Cardiac septum (tissue), 1 donor: ENCODE measurements at places on chromosomes 5 and 9.

DNA sequence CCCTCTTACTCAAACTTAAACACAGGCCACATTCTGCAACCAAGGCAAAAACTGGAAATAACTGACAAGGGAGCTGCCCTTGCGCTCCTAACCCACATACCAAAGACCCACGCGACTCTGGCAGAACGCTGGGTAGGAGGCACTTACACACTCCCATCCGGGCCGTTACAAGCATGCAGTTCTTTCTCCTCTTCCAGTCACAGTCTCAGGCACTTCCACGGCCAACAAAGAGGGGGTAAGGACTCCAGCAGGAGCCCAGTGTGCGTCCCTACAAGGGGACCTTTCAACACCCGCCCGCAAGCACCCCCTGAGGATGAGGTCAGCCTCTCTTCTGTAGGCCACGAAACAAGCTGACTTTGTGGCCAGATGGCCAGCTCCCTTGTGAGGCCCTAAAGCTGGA lies 57.4 kb downstream of the SERINC5 start:
- no peak for DNase-seq

GRCh38 chr5:139023286-139023685 lies 148.2 kb upstream of the LRRTM2 start:
- no peak for DNase-seq

DNA sequence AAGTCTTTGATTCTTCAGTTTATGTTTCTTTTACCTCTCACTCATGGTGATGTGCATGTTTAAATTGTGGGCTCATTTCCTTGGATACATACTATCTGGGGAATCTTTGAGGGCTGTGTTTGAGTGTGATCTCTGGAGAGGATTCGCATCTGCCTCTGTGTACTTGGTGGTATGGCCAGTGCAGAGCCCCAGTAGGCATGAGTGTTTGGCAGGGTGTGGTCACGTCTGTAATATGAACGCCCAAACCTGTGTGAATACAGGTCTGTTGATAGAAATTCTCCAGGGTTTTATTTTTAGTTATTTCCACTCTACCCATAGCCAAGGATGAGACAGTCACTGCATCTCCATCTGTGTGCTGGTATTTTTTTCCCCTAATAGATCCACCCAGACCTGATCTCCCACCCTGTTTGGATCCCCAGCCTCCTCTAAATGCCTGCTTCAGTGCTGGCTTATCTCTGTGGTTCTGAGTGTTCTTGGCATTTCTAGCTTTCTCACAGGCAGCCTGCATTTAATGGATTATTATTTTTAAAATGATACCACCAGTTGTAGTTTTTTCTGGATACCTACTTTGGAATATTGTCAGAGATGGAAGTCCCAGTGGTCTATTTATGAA lies 37.5 kb downstream of the TJP2 start:
- DNase-seq: no peak

DNA sequence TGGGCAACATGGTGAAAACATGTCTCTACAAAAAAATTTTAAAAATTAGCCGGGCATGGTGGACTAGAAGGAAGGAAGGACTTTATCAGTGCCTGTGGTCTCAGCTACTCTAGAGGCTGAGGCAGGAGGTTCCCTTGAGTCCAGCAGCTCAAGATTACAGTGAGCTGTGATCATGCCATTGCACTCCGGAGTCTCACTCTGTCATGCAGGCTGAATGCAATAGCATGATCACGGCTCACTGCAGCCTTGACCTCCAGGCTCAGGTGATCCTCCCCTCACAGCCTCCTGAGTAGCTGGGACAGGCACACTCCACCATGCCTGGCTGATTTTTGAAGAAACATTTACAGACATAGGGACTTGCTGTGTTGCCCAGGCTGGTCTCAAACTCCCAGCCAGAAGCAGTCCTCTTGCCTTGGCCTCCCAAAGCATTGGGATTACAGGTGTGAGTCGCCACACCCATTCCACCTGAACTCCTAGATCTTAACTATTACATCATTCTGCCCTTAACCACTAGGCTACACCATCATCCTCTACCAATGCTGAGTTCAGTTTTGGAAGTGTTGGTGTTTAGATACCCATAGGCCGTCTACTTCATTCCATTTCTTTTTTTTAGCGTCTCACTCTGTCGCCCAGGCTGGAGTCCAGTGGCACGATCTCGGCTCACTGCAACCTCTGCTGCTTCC lies 2.0 kb upstream of the URM1 start:
- no peak for DNase-seq

- no peak for DNase-seq
These were observed 87.3 kb upstream of the CCNG1 start for GRCh38 chr5:163350083-163350482.

- DNase-seq: no peak
These were observed 80.0 kb upstream of the PUM3 start for GRCh38 chr9:2923766-2924379.

DNA sequence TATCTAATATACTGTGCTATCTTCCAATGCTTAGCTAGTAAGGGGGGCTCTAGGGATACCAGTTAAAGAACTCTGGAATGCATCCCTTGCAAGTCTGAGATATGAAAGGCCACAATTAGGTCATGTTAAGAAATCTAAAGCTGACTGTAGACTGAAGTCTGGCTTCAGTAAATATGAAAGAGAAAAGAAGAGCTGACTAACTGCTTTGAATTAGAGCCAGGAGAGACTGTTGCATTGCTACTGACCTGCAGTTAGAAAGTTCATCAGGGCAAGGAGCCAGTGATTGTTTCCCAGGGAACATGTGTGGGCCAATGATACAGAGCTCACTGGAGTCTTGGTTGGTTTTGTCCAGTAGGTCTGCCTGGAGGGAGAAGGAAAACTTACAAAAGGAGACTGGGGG lies 472.1 kb upstream of the TNC start:
- no peak for DNase-seq

- no peak for DNase-seq
These were observed 63.1 kb downstream of the CXXC5 start for GRCh38 chr5:139711067-139711905.

GRCh38 chr9:84111726-84112125 lies 131.1 kb downstream of the RMI1 start:
- no peak for DNase-seq

DNA sequence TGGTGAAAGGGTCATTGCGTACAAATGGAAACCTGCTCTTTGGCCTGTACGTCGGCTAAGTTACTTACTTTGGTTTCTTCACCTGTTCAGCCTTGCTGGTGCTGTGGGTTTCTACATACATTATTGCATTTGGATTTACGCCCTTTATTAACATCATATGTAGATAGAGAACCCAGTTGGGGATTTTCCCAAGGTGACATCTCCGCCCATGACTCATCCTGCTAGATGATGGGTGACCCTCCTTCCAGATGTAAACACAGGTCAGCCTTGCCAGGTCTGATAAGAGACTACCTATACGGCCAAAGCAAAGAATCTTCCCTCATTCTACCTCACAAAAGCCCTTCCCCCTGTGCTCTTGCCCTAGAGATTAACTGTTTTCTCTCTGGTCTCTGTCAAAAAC lies 360.9 kb downstream of the KDM4C start:
- no peak for DNase-seq

GRCh38 chr5:139657363-139658321 lies 9.5 kb downstream of the CXXC5 start:
- no peak for DNase-seq

DNA sequence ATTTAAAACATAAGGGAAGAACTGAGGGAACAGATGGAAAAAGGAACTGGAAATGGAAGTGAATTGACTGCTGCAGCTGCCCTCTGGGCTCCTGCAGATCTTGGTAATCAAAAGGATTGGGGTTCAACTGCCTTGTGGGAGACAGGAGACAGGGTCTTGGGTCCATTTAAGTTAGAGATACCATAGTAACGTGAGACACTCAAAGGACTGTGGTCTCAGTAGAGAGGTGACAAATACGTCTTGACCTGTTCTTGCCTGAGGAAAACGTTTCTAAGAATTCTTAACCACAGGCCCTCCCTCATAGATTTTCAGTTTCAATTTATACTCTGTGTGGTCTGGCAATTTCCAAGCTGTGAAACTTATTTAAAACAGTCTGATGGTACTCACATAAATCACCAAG lies 100.8 kb upstream of the DHFR start:
- DNase-seq: no peak

GRCh38 chr5:73022471-73023169 lies 66.8 kb downstream of the FCHO2 start:
- no peak for DNase-seq

GRCh38 chr9:131274674-131275331 lies 1.5 kb downstream of the FAM78A start:
- DNase-seq: peak; percentile 92

GRCh38 chr9:4743131-4743875 lies 2.3 kb upstream of the AK3 start:
- no peak for DNase-seq

GRCh38 chr9:118418887-118419565 lies 714.8 kb downstream of the TLR4 start:
- no peak for DNase-seq

GRCh38 chr5:122202952-122203351 lies 73.6 kb downstream of the ZNF474 start:
- no peak for DNase-seq

DNA sequence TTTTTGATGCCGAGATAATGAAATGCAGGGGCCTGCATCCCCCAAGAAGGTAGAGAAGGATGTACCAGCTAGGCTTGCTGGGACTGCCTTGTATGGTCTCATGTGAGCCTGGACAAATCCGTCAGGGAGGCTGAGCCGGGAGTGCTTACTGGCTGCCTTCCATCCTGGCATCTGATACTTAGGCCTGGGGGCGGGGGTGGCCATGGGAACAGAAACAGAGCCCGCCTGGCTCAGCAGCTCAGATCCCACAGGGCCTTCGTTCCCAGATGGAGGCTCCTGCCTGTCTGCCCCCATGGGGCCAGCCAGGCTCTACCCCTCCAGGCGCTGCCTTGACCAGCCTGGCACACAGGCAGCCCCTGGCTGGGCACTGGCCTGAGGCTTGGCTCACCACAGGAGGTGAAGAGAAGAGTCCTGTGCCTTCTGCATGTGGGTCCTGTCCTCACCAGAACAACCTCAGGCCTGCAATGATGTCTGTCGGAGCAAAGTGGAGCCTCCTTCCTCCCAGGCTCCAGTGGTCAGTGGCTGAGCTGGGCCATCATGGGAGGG lies 10.5 kb upstream of the SPATA31E1 start:
- no peak for DNase-seq

GRCh38 chr9:36392489-36392888 lies 7.6 kb downstream of the RNF38 start:
- no peak for DNase-seq

- peak; percentile 61 for DNase-seq
These were observed 223.0 kb downstream of the GABBR2 start for GRCh38 chr9:98485706-98486105.

DNA sequence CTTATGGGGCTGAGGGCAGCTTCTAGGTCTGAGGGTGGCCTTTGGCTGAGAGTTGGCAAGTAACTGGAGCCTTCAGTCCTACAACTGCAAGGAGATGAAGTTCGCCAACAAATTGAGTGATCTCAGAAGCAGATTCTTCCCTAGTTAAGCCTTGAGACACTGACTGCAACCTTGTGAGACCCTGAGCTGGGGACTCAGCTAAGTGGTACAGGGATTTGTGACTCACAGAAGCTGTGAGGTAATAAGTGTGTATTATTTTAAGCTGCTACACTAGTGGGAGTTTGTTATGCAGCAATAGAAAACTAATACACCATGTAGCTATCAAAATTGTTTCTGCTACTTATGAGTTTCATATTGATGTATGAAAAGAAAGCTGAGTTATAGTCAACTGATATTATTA lies 279.2 kb downstream of the PIK3R1 start:
- no peak for DNase-seq

DNA sequence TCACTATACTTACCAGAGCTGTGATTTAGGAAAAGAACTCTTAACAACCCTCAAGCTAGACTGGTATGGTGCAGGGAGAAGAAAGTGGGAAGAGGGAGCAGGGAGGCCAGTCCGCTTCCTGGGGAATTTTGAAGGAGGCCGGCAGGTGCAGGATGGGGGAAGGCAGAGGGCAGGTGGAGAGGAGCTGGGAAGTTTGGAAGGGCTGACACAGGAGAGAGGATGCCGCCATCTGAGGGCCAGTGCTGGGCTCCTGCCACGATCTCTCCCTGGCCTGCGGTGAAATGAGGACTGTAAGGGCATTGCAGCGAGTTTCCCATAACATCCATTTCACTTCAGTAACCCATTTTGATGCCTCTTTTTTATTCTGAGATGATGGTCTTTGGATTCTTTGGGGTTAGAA lies 8.9 kb downstream of the DAB2IP start:
- no peak for DNase-seq

DNA sequence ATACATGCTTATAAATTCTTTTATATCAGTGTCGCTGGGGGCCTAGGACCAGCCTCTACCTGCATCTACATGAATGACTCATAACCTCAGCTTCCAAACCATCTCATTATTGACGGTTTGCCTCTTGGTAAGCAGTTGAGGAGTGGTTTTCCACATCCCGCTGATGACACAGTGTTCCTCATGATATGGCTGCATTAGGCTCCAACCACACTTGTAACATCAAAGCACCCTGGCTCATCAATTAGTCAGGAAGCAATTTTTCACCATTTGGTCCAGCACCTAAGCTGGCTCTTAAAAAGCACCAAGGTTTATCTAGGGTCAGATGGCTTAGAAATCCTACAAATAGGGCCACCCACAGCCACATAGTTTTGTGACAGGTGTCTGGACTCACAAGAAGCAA lies 402.4 kb downstream of the ARHGEF28 start:
- DNase-seq: no peak

GRCh38 chr9:8223861-8224260 lies 424.3 kb upstream of the DMAC1 start:
- DNase-seq: no peak

- DNase-seq: peak; percentile 47
These were observed 111.1 kb upstream of the LMX1B start for GRCh38 chr9:126502417-126503332.

DNA sequence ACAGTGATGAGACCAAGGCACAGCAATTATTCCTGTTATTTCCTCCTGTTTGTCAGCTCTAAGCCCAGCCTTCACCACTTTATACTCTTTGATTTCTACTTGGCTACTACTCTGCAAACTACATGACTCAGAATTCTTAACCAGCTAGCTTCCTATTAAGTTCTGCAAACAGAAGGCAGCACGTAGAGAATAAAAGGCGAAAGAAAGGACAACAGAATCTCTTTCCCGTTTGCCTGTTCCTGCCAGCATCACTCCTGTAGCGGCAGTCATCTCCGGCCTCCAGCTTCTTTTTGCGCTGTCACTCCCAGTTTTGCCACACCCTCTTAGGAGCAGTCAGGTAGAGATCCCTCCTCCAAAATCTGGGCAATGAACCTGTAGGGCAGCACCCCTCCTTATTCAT lies 29.9 kb downstream of the DPYSL3 start:
- DNase-seq: no peak

- DNase-seq: no peak
These were observed 119.6 kb downstream of the SEMA6A start for GRCh38 chr5:116455061-116455460.

- no peak for DNase-seq
These were observed 1.4 kb downstream of the MZB1 start for GRCh38 chr5:139388198-139388821.

DNA sequence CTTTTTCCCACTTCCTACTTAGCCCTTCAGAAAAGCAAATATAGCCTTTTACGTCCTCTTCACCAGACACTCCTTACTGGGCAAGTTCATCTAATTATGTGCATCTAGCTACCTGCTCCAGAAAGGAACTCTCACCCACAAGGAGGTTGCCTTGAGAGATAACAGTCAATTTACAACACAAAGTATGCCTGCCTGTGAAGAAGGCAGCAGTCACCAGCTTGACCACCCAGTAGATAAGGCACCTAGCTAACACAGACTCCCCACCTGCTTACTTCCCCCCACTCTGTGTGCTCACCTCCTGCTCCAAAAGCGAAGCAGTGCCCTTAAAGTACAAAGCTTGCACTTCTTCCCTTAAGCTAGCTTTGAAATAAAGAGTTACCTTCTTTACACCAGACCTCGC lies 111.7 kb upstream of the MRPS30 start:
- DNase-seq: no peak
